ENCODE measurements at places on chromosomes 2 and 18.

GRCh38 chr18:34808389-34808788 is 98.3 kb downstream of the DTNA start:
- no peak for DNase-seq

- no peak for DNase-seq
Measured at GRCh38 chr2:127645395-127646291, at the start of gene GPR17. GPR17 (plus strand) TSS chr2:127646153; CDS start chr2:127650736, 4,583 bp downstream.

GRCh38 chr2:38057651-38058410 is 18.1 kb downstream of the CYP1B1 start:
- DNase-seq: no peak

DNA sequence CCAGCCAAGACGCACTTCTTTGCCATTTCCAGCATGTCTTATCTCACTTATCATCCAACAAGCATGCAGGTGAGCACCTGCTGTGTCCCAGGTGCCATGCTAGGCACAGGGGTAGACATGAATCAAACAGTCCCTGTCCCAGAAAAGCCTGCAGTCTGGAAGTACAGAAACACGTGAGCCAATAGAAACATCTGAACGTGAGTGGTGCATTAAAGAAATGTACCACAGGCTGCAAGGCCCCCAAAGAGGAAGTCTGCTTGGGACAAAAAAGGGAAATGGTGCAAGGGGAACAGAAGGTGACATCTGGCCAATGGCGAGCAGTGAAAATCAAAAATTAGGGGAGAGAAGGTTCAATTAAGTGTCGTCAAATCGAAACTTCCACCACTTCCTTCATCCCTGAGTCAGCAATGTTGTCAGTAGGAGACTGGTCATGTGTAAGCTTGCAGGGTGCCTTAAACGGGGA is 17.6 kb upstream of the TMEM247 start:
- no peak for DNase-seq

GRCh38 chr2:50641633-50642032 is 390.3 kb downstream of the NRXN1 start:
- no peak for DNase-seq

DNA sequence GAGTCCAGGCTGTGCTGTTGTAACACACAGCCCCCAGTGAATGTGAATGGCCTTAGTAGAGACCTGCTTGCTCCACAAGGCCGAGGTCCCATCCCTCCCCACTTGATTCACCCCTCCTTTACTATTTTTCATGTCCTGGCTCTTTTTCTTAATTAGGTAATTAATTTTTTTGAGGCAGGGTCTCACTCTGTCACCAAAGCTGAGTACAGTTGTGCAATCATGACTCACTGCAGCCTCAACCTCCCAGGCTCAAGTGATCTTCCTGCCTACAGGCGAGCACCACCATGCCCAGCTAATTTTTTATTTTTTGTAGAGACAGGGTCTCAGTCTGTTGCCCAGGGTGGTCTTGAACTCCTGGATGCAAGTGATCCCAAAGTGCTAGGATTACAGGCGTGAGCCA is 19.3 kb downstream of the FBLN7 start:
- DNase-seq: no peak

- DNase-seq: no peak
Measured at GRCh38 chr2:144694456-144694855, 174.5 kb upstream of the ZEB2 start.

GRCh38 chr18:8750954-8751415 is 45.6 kb downstream of the MTCL1 start:
- DNase-seq: no peak

DNA sequence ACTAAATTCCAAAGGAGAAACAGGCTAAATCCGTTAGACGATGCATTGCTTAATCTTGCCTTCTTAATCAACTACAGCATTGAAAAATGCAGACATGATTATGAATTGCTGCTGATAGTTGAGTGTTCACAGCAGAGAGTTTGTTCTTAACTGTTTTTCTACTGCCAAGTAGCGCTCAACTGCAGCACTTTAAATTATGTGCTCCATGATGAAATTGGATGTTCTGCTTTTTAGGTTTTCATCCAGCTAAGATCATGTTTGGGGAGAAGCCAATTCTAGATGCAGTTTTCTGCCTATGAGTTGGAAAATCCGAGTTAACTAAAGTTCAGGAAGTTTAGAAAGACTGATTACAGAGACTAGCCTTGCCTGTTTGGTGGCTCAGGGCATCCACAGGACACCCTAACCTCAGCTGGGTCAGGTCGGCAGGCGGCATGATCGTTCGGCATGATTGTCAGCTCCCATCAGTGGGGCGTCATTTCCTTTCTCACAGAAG is 119.4 kb upstream of the PIEZO2 start:
- DNase-seq: no peak

DNA sequence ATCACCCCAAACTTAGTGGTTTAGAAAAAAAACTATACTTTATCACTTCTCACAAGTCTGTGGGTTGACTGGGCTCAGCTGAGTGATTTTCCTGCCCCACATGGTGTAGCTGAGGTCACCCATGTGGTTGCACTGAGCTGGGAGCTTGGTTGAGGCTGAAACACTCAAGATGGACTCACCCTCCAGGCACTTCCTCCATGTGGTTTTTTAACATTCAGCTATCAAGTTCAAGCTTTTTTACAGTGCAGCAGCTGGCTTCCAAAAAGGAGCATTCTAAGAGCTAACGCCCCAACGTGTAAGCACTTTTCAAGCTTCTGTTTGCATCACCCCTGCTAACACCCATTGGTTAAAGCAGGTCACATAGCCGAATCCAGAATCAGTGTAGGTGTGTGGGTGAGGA is 105.9 kb upstream of the CREB1 start:
- no peak for DNase-seq

- DNase-seq: no peak
Measured at GRCh38 chr2:182763311-182763912, 47.4 kb downstream of the DNAJC10 start.

GRCh38 chr2:68907920-68908253 is 36.7 kb upstream of the BMP10 start:
- DNase-seq: no peak

DNA sequence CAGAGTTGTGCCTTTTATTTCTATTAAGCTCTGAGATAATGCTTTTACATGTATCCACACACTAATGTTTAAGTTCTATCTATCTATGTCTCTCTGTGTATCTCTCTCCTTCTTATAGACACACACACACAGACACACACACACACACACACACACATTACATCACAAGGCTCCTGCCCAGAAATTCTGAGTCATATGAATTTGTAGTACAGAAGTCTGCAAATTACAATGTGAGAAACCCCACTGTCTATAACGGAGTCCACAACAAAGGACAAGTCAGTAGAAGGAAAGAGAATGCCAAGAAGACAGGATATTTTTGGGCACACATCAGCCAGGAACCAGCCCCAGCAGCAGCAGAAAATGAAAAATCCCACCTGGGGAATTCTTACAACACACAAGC is 142.4 kb downstream of the EN1 start:
- DNase-seq: no peak

GRCh38 chr2:7119132-7119835 is 202.1 kb downstream of the RNF144A start:
- DNase-seq: no peak

GRCh38 chr2:74003494-74004211 is 18.9 kb downstream of the TET3 start:
- DNase-seq: no peak

- DNase-seq: no peak
Measured at GRCh38 chr2:101818531-101819451, 121.3 kb downstream of the MAP4K4 start.

- DNase-seq: no peak
Measured at GRCh38 chr2:234534515-234534914, 37.6 kb upstream of the ARL4C start.

DNA sequence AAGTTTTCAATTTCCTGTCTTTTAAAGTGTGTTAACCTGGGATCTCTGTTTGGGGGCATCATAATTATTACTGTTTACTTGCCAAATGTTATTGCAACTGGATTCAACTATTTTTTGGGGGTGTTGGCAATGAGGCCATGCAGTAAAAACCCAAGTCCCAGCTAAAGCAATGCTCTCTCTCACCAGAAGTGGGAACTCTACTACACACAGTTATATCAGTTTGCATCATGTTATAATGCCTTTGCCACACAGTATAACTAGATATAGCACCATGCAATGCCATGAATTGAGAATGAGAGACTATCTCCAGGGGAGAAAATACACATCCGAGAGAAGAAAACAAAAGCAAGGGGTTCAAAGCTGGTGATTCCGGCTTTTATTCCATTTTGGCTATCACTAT is 79.0 kb downstream of the GCA start:
- no peak for DNase-seq

- no peak for DNase-seq
Measured at GRCh38 chr2:84276590-84277255, 182.4 kb downstream of the SUCLG1 start.

DNA sequence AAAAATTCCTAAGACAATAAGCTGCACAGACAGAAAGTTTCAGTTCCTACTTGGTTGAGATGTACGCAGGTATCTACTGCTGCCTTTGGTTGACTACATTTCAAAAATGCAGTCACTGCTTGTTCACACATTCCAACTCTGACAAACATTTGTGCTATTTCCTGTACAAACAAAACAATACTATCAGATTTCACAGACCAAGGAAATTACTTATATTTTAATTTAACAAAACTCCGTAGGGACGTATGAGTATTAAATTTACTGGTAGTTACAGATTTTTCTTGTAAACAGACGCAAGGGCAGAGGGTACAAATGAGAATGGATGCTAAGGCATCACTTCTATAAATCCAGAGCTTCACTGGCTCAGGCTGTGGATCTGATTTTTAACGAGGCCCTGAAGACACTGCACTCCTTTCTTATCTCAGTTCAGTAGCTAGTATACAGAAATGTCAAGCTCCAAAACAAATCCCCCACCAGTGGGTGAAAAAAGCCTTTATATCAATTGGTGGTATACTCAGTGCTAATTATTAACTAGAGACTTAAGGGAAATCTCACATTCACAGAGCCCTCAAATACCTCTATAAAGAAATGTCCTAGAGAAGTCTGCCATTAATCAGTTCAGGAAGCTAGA is 31.7 kb upstream of the TTC32 start:
- DNase-seq: no peak

DNA sequence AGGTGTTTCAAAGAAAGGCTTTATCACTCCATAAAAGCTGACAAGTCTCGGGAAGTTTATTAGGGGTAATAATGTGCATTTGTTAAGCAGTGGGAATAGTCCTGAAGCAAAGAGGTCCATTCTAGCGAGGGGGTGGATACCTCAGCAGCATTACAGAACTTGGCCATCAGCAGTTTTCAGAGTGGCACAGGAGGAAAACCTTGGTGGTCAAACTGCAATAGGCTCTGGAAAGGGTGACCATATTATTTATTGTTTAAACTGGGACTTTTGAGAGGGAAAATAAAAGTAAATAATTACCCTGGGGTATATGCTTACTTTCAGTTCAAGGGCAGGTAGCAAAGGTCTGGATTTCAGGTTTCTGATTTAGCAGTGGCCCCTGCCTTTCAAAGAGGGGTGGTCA is 115.5 kb upstream of the KLHL14 start:
- DNase-seq: no peak

DNA sequence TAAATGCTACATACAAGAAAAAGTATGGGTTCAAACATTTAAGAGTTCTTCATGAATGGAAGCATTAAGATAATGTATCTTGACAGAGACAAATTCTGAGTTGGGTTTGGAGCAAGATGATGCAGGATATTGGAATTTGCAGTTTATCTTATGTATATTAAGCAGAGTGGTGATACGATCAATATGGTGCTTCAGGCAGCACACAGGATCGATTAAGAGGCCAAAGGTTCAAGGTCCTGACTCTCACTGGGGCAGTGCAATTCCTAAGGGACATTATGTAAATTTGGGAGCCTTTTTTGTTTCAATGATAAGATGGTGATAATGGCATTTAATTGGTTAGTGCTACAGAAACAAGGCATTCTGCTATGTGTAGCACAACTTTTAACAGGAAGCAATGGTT is 381.9 kb downstream of the KCNJ3 start:
- DNase-seq: no peak

GRCh38 chr18:80119111-80119510 is 10.0 kb downstream of the ADNP2 start:
- DNase-seq: no peak

- DNase-seq: no peak
Measured at GRCh38 chr2:12177455-12178288, 431.2 kb downstream of the LPIN1 start.

GRCh38 chr2:149860276-149860921 is 272.8 kb upstream of the MMADHC start:
- no peak for DNase-seq

DNA sequence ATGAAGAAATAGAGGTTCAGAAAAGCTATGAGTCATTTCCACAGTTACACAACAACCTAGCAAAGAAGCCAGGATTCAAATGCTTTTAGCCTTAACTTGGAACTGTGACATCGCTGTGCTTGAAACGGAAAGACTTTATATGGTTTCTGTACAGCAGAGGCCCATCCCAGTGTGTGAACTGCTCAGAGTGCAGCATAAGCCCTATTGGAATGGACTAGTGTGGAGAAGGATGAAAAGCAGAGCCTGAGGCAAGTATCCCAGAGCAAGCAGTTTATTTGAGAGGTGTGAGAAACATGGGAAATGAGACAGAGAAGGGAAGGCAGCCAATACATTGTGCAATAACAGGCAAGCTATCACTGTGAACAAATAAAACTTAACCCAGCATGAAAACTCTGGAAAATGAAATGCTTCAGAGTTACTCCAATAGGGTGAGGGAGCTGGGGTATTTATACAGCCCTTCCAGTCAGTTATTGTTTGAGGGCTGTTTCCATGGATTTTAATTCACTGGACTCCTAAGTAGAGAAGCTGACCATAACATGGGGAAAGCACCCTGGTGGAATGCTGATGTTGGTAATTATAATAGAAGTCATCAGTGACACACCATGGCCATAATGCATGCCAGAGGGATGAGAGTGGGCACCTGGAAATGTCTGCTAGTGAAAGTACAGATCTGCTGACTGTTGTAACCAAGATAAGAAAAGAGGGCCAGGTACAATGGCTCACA is 254.0 kb upstream of the POU3F3 start:
- DNase-seq: no peak

DNA sequence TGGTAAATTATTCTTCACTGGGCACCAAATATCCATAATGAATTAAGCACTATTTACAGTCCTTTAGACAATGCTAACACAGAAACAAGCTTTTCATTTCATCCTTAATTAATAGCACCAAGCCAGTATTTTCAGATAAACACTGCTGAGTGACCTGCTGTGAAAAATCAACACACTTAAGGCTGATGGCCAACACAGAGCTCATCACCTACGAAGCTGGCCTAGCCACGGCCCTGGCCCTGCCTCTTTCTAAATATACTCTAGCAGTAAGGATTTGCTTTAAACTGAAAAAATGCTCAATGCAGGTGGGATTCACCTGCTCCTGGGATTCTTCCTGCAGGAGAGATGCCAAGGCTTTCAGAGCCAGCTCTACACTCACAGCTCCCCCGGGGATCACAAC is 18.4 kb downstream of the CYB5A start:
- no peak for DNase-seq

- no peak for DNase-seq
Measured at GRCh38 chr2:45583977-45584376, 27.1 kb downstream of the SRBD1 start.

All from activated T-helper 1 cell treated with anti-CD3 and anti-CD28 coated beads, Interleukin-2, amount 50 U/mL, for 16 hours (primary cell).